Right ventricle myocardium superior (tissue), 1 donor: ENCODE measurements at places on chromosomes 6 and 20.

DNA sequence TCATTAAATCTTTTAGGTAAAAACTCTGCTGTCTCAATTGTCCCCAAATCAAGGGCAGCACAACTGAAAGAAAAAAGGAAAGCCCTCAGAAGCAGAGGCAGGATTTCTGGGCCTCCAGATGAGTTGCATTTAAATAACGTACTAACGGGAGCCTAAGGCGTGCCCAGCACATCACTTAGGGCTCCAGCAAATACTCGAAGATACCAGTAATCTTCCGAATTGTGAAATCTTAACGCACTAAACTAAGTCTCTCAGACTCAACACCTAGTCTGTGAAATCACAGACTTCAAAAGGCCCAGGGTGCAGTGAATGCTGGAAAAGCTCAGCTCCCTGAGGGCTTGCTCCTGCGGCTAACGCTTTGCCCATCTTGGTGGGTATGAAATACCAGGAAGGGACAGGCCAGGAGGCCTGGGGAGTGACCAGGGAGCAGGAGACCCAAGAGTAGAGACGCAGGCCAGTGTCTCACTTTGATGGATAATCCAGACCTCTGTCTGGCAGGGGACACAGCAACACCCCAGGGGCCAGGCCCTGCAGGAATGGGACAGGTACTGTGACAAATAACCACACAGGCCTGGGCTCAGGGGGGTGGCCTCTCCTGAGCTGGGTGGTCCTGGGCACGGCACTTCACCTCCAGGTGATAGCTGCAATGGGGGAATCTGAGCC is 36.4 kb downstream of the RRBP1 start:
- no peak for DNase-seq

DNA sequence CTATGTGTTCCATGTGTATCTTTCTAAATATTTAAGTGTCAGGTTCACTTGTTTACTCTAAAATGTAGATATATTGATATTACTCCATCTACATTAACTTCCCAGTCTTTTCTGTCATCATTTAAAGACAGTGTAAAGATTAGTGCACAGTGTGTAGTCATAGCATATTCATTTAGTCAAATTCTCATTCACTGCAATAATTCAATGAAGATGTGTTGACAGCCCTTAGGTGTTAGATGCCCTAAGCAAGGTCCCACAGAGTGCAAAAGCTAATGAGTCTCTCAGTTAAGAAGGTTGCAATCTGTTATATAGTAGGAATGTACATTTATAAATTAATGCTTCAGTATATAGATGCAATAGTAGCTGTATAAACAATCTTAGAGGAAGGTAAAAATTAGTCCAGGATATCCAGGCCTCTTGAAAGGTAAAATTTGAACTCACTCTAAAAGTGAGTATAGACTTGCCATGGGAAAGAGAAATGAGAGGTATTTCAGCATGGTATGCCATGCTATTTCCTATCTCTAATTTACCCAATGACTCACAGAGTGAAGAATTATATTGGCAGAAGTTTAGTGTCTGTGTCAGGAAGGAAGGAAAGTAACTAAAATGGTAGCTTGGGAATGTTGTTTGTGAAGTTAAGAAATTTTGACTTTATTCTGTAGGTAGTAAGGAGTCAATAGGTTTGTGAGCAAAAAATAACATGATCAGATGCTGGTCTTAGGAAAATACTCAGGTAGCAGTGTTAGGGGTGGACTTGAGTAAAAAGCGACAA is 969.9 kb upstream of the CITED2 start:
- no peak for DNase-seq

- no peak for DNase-seq
These were observed 131.1 kb upstream of the SOX4 start for GRCh38 chr6:21462519-21462852.

- no peak for DNase-seq
These were observed 10.7 kb upstream of the SLC17A4 start for GRCh38 chr6:25743868-25744267.

GRCh38 chr6:167742719-167743303 is 83.9 kb upstream of the AFDN start:
- DNase-seq = no peak

DNA sequence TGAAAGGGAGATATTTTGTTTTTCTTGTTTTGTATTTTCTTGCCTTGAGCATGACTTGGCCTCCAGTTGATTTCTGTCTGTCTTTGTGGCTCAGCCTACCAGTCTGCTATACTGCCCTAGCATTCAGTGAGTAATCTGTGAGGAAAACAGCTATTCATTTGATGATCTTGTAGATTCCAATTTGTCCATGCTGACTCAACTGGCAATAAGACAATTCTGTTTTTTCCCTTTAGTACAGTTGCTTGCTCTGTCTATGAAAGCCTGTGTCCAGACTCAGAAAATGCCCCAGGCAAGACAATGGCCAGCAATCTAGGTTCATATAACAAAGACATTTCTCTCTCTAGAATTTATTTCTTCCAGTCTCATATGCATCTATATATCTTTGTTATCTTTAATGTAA is 10.9 kb upstream of the SOX4 start:
- DNase-seq = no peak
